ENCODE measurements at places on chromosomes 11 and 22. TPM values are rescaled to one million over a fixed set of nuclear protein-coding genes. Genes with fewer than 3 reads are reported as not detected.

The INPP5J gene
- 2.1 TPM for total RNA-seq

GRCh38 chr11:16770016-16770415, 31.6 kb downstream of the C11orf58 start:
- peak; percentile 79 for DNase-seq

DNA sequence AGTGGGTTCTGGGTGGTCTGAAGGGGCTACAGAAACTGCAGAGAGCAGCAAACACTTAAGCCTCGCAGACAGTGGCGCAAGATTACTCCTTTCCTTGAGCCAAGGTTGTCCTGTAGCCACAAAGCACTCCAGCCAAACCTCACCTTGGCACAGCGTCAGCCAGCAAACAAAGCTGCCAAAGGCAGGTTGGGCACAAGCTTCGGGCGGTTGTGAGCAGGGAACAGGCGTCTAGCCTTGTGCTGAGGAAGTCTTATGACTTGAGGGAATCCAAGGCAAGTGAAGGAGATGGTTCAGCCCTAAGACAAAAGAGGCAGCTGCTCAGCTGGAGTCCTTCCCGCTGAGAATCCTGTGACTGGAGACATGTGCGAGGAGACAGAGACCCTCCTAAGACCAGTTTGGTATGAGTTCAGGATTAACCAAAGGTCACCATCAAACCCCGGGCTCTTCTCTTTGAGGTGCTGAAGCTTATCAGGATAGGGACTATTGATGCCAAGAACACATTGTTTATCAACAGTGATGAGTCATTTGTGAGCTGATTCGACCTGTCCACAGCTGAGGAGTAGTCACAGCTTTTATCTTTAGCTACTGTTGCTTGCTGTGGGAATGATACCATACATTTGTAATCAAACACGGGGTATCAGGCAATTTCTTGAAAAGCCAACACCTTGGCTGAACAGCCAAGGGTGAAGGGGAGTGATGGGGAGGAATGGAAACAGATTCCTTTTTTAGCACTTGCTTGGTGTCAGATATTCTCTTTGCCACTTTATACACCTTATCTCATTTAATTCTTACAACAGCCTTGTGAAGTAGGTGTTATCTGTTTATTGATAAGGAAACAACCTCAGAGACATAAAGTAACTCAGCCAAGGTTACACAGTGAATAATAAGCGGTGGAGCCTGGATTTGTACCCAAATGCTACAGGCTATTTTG, 4.6 kb downstream of the ADM start:
- DNase-seq: peak; percentile 92

- no peak for DNase-seq
These were observed 40.4 kb downstream of the TNRC6B start for GRCh38 chr22:40218152-40218551.

- DNase-seq: no peak
These were observed 150.9 kb upstream of the TTC12 start for GRCh38 chr11:113163291-113164030.

All from esophagus muscularis mucosa (tissue), 4 donors.